SJSA1 (cell line): ENCODE measurements at places on chromosomes 16 and 17. TPM values are rescaled to one million over a fixed set of nuclear protein-coding genes. Genes with fewer than 3 reads are reported as not detected.
A peak's percentile ranks its signal among the peaks of the same experiment; 100 is the strongest.

DNA sequence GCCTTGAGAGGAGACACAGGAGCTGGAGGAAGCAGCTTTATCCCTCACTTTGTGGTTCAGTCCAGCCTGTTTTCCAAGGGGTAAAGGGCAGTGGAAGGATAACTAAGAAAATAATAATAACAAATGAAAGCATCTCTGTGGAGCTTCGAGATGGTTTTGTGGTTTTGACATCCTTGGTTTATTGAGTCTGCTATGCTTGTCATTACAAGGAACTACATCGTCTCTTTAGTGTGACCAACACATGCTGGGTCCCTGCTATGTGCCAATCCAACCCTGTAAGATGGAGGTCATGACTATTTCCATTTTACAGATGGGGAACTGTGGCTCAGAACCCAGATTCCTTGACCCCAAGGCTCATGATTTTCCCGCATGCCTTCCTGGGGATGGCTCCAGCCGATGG lies 124.8 kb downstream of the MRM1 start:
- no peak for DNase-seq

DNA sequence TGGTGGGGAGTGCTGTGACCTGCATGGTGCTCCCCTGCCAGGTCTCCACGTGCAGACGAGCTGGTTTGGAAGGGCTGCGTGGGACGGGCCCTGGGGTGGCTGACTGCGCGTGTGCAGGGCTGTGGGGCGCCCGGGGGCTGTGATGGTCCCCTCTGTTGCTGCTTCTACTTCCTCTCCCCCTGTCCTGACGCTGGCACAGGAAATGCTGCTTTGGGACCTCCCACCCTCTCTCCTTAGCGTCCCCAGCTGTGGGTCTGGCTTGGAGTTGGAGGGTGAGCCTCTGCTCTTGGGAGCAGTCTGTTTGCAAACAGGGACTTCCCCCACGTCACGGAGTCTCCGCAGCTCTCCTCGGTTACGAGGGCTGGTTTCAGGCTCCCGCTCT lies 35.2 kb downstream of the TSC2 start:
- no peak for DNase-seq

DNA sequence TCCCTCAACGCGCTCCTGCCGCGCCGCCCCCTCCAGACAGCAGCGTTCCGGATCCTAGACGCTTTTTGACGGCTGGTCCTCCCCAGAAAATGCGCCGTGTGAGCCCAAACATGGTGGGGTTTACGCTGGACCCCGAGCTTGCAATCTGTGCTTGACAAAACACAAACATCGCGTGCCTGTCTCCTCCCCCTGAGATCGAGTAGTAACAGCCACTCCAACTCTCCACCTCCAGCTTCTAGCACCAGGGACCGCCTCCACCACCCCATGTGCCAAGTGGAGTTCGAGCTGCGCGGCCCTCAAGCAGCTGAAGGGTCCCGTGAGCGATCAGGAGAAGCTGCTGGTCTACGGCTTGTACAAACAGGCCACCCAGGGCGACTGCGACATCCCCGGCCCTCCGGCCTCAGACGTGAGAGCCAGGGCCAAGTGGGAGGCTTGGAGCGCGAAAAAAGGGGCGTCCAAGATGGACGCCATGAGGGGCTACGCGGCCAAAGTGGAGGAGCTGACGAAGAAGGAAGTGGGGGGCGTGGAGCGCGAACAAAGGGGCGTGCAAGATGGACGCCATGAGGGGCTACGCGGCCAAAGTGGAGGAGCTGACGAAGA lies 656 bp upstream of the GEMIN4 start:
- peak; percentile 18 for DNase-seq

- DNase-seq: peak; percentile 42
These were observed 29.4 kb downstream of the CACNA1H start for GRCh38 chr16:1182316-1182671.

DNA sequence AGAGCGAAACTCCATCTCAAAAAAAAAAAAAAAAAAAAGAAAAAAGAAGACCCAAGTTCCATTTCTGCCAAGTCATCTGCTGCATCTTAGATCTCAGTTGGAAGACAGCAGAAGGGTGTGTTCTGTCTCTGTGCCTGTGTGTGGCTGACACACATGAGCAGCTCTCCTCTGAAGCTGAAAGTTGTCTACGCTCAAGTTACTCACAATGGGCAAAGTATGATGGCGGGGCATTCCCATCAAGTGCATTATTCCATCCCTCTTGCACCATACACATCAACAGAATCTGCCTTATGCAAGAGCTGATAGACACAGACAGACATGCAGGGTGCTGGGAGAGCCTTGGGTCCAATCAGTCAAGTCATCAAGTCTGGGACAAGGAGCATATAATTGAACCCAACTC lies 402.2 kb downstream of the XYLT1 start:
- no peak for DNase-seq

DNA sequence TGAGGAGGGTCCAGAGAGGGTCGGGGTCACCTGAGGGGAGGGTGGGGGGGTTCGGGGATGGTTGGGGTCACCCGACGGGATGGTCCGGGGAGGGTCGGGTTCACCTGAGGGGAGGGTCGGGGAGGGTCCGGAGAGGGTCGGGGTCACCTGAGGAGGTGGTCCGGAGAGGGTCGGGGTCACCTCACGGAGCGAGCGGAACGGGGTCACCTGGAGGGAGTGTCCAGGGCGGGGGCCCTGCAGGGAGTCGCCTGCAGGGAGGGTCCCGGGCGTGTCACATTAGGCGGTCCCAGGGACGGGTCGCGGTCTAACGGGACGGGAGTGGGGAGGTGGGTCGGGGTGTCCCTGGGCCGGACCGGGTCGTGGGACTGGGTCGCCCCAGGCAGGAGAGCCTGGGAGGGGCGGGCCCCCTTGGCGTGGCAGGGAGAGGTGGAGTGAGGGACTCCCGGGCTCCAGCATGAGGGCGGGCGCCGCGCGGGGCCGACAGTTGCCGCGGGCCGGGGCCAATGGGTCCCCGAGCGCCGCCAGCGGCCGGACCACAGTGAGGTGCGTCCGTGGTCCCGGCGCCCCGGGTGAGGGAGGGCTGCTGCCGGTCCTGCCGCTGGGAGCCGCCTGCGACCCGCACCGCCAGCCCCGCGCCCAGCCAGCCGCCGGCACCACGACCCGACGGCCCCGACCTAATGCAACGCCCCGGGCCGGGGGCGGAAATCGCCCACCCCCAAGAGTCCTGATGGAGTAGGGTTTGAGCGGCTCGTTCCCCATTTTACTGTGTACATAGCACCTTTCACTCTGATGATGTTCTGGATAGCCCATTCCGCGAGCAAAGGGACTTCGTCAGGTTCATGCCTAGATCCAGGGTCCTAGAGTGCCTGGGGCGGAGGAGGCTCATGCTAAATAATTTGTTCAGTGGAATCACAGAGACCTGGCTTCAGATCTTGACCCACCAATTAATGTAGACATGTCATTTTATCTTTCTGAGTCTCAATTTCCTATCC lies 1.2 kb upstream of the ABCA3 start:
- DNase-seq: no peak

DNA sequence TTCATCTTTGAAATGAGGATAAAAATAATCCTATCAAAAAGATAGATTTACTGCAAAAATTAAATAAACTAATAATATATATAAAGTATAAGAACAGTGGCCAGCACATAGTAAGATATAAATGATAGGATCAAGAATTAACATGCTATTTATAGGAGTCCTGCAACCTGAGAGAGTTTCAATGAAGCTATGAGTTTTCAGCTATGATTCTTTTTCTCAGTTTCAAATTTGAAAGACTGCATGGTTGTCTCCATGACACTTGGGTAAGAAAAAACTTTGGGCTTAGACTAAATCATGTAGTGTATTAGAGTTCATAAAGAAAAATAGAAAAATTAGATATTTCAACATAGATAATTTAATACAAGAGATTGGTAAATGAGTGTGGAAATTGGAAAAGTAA lies 817.8 kb upstream of the KIF2B start:
- DNase-seq: no peak

DNA sequence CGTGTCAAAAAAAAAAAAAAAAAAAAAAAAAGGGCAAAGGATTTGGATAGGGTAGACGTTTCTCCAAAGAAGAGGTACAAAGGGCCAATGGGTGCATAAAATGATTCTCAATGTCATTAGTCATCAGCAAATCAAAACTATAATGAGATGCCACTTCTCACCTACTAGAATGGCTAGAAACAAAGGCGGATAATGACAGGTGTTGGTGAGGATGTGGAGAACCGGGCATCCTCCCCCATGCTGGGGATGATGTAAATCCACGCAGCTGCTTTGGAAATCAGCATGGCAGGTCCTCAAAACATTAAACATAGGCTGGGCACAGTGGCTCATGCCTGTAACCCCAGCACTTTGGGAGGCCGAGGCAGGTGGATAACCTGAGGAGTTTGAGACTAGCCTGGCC lies 9.4 kb downstream of the ITGAX start:
- no peak for DNase-seq

Gene ZFP1
- total RNA-seq: 13.9 and 18.4 TPM in 2 replicates

Gene WNK4
- total RNA-seq: 0.25 TPM in 1 of 2 replicates, not detected in the other

Gene FN3K
- 0.13 TPM in 1 of 2 replicates, not detected in the other for total RNA-seq
